GM06990 (cell line): ENCODE measurements at places on chromosomes 2 and 18.

DNA sequence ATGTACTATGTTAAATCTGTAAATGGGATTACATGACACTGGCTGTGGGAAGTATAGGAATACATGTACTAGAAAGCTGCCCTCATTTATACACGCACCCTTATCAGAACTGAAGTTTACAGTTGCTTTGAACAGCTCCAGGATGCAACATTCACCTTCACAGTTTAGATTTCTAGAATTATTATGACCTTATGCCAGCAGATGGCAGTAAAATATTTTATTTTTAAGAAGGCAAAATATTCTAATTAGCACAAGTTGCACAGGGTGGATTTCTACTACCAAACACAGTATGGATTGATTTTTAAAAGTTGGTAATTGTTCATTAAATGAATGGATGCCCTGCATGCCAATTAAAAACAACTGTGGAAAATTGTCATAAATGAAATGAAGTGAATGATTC lies 670.4 kb downstream of the KCNJ3 start:
- DNase-seq = no peak

DNA sequence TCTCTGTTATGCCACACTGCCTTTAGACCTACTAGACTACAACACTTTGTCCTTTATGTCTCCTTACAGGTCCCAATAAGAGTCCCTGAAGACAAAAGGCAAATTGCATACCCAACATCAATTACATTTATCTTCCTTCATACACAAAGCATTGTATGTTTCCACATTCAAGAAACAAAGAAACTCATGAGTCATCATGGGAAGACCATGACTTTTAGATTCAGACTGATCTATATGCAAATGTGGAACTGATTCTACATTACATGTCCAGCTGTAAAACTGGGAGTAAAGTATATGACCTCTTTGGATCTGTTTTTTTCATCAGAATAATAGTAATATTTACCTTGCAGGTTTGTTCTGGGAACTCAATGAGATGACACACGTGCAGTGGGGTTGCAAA lies 25.2 kb upstream of the HNMT start:
- DNase-seq = no peak

DNA sequence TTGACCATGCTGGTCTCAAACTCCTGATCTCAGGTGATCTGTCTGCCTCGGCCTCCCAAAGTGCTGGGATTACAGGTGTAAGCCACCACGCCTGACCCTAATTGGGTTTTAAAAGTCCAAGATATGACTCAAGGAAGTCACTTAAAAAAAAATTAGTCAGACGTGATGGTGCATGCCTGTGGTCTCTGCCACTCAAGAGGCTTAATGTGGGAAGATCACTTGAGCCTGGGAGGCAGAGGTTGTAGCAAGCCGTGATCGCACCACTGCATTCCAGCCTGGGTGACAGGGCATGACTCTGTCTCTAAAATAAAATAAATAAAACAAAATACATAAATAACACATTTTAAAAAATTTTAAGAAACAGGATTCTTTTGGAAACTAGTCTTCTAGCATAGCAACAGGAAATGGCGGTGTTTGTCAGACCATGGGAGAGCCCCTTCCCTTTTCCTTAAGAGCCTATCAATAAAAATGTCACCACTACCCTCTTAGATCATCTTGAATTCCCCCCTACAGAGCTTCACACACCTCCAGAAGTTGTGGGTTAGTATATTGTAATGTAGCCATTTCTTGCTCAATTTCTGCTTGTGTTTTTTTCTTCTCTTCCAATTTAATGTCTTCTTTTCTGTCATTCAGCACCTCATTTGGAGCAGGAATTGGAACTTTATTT lies 20.1 kb downstream of the SFT2D3 start:
- DNase-seq = no peak

- no peak for DNase-seq
These were observed 37.3 kb downstream of the DIPK1C start for GRCh38 chr18:74419761-74420160.

DNA sequence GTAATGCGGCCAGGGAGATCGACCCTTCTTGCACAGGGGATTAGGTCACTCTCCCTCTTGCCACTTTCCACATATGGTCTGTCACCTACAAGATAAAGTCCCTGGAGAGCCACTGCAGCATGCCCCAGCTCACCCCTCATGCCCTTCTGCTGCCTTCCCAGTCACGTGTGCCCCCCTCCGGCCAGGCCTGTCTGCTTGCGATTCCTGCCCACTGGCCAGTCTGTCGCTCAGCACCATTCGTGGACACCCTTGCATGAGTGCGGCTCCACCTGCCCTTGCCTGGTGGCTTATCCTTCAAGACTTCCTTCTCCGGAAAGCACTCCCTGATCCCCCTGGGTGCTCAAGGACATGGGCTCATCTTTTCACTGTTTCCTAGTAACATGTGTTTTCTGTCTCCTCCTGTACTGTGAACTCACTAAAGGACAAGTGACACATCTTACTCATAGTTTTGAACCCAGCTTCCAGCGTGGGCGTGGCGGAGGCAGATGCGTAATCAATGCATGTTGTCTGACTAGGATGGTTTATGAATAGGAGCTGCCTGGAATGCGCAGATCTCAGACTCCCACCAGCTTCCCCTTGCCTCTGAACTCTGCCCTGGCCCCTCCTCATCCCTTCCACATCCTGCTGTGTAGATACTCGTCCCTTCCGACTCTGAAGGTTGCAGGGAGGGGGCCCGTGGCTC lies 7.8 kb upstream of the NT5DC4 start:
- DNase-seq = no peak

- no peak for DNase-seq
These were observed 25.5 kb upstream of the TMBIM1 start for GRCh38 chr2:218317835-218318234.

DNA sequence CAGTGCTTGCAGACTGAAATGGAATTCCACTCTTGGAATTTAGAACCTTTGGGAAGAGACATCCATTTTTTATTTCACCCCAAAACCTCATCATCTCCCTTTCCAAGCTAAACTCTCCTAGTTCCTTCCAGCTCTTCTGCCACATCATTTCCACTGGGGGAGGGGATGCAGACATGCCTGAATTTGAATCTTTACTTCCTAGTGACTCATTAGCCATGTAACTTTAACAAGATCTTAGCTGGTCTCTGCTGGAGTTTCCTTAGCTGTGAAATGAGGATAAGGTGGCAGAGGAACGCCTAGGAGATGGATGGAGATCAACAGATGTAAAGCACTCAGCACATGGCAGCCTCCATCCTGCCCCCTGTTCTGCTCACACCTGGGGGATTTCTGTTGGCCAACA lies 266.8 kb downstream of the EN1 start:
- DNase-seq = no peak

DNA sequence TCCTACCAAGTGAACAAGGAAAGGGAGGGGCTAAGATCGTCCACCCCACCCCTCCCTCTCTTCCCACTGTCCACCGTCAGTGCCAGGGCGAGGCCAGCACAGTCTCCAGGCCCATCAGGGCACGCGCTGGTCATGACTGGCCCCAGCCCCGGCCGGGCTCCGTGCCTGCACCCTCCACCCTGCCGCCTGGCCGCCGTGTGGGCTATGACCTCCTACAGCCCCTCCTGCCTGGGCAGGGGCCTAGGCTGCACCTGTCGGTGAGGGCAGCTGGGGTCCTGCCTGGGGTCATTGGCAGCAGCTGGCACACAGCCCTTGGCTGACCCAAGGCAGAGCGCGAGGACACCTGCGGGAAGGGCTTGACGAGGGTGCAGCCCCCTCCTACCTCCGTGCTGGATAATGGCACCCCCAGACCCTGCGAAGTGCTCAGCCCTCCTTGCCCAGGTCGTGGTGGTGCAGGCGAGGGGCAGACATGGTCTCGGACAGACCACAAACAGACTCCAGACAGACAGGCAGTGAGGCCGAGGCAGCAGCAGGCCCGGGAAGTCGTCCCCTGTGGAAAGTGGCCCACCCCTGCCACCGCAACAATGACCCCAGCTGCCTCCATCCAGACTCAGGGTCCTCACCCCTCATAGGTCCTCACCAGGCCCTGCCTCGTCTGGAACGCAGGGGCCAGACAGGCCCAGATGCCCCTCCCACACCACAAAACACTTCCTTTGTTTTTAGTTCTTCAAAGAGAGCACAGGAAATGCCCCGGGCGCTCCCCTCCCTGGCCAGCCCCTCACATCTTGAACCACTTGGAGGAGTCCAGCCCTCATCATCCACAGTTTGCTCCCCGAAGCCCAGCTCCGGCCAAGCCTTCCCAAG lies 43.1 kb upstream of the GPC1 start:
- DNase-seq = no peak

DNA sequence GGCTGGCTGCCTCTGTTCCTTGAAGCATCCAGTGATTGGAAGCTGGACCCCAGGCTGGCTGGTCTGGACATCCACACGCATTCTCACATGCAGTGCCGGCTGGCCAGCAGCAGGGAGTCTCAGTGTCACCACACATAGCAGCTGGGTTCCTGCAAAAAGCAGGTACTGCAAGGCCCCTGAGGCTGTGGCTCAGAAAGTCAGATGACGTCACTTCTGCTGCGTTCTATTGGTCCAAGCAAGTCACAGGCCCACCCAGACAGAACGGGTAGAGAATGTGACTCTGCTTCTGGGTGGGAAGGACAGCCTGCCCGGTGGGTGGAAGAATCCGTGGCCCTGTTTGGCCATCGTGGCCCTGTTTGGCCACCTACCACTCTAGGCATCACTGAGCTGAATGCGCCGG lies 51.3 kb upstream of the SPP2 start:
- no peak for DNase-seq

- DNase-seq = no peak
These were observed 193.4 kb downstream of the TDRD15 start for GRCh38 chr2:21317131-21317530.

DNA sequence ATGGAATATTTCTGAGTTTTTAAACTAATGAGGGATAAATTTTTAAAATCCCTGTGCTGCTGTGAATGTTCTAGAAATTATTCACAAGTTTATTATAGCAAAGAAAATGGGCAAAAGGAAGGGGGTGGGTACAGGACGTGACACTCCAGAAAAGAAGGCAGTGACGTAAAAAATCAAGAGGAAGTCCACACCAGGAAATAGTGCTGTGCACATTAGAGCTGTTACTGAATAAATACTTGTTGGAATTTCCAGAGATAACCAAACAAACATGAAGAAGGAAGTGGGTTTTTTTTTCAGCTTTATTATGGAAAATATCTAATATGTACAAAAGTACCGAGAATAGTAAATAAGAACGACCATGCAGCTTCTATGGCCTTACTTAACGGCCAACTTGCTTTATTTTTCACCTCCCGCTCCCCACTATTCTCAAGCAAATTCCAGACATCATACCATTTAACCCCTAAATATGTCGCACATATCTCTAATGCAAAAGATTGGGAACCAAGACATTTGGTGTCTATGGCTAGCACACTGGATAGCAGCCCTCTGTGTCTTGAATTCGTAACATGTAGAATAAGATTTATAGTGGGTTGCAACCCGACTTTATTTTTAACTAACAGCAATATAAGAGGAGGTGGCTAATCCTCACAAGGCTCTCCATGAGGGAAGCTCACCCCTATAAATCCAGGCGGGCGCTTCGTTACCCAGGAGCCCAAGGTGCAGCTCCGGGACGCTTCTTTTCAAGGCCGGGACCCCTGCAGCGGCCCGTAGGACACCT lies 580 bp upstream of the NDUFV2 start:
- DNase-seq = no peak

GRCh38 chr18:74480149-74480651 lies 16.0 kb upstream of the CNDP2 start:
- DNase-seq = no peak

- DNase-seq = no peak
These were observed 145.0 kb downstream of the PID1 start for GRCh38 chr2:229126066-229126465.

- no peak for DNase-seq
These were observed 72.8 kb upstream of the MC4R start for GRCh38 chr18:60445341-60445740.

DNA sequence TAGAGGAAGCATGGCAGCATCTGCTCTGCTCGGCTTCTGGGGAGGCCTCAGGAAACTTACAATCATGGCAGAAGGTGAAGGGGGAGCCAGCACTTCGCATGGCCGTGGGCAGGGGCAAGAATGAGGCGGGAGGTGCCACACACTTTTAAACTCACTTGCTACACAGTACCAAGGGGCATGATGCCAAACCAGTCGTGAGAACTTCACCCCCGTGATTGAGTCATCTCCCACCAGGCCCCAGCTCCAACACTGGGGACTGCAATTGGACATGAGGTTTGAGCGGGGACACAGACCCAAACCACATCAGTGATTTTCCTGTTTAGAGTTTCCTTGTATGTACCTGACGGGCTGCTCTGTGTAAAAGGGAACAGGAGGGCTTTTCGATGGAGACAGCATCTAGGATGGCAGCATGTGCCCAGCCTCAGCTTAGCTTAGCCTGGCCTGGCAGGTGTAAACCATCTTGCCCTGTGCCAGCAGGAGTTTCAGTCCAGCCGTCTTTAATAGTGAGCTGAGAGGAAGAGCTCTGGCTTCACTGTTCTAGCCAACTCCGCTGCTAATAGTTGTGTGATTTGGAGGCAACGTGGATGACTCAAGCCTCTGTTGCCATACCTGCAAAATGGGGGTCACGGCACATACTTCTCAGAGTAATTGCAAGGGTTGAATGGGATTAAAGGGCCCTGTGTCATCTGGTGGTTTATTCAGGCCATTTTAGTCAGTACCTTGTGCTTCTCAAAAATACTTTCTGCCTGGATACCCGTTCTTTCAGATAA lies 101.8 kb downstream of the ASAP2 start:
- DNase-seq = no peak

- no peak for DNase-seq
These were observed 18.8 kb downstream of the KCNIP3 start for GRCh38 chr2:95315801-95316411.

DNA sequence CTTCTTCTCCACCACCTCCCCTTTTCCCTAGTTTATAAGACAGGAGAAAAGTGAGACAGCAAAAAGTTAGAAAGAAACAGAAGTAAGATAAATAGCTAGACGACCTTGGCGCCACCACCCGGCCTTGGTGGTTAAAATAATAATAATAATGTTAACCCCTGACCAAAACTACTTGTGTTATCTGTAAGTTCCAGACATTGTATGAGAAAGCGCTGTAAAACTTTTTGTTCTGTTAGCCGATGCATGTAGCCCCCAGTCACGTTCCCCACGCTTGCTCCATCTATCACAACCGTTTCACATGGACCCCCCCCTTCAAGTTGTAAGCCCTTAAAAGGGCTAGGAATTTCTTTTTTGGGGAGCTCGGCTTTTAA lies 1.5 kb upstream of the BUB1 start:
- DNase-seq = no peak

GRCh38 chr2:8138525-8138922 lies 543.3 kb upstream of the ID2 start:
- DNase-seq = no peak

DNA sequence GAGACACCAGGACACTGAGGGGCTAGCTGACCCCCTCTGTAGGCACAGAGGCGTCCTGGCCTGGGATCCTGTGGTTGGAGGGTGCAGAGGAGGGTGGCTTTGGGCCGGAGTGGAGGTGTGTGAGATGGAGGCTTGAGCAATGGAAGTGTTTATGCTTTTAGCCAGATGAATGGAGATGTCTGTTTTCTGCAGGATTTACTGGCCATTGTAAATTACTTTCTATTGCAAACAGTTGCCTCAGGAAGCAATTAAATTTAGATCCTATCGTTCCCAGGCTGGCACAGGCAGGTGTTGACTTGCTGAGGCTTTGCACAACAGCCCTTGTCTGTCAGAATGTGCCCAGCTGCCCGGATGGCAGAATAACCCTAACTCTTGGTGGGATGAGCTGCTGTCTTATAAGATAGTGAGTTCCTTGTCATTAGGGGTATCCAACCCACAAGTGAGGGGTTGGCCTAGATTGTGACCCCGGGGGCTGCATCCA lies 1.8 kb upstream of the ARID5A start:
- DNase-seq = no peak
